ENCODE measurements at places on chromosomes 12 and 14.

DNA sequence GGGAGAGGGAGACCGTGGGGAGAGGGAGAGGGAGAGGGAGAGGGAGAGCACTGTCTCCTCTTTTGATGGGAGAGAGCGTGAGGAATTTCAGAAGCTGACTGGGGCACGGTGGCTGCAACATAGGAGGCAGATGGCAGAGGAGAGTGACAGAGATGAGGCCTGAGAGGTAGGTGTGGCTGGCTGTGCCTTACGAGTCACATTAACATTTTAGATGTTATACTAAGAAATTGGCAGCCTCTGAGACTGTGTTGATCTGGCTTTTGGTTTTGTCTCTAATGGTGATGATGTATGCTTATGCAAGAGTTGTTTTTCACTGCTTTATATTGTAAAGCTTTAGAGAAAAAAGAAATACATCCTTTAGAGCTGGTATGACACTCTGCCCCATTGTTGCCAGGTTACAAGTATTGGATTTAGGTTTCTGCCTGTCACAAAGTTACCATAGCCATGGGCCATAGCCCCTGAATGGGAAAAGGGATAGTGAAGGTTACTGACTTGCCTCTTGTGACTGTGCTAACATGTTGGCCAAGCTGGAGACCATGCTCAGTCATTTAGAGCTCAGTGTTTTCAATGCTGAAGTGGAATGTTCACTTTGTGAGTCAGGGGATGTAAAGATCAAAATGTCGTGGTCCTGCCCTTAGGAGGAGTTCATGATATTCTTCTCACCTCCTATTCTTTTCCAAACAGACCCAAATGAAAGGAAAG, 186.2 kb downstream of the SYNE2 start:
- DNase-seq: no peak

DNA sequence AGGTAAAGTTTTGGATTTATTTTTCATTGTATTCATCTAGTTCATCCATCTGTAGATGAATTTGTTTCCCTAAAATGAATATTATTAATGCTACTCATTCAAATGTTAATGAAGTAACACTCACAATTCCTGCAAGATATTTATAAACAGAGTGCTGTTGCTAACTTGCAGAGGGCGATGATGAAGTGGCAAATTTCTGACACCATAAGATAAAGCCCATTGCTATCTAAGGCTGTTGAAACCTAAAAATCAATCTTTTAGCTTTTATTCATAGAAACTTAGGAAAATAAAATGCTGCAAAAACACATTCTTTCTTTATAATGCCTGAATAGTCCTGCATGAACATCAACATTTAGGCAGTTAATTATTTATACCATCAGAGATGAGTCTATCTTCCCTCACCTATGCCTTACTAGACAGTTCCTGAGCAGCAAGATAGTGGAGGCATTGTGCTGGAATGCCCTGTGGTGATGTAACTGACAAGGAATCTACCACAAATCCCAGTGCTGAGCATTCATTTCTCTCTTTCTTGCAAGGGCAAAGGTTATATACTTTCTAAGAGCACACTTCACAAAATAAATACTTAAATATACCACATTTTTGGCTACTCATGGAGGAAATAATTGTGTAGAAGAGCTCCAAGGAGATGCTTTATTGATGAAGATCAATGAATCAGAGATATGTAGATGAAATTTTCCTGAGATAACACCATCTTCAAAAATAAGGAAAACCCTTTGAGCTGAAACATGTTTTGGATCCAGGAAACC, 57.6 kb downstream of the LMNTD1 start:
- DNase-seq: no peak

GRCh38 chr14:97021001-97021400, 223.8 kb downstream of the VRK1 start:
- no peak for DNase-seq

DNA sequence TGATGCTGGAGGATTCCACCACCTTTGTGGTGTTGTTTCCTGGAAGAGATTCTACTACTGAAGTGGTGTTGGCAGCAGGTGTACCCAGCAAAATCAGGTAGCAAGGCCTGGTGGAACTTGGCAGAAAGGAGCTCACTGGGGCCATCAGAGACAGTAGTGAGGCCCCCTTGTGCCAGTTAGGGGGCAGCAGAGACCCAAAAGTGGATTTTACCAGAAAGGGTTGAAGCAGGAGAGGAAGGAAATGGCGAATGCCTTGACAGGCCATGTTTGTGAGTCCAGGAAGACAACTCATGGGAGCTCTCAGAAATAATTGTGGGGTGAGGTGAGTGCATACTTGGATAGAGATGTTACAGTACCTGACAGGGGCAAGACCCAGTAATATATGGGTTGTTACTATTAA, 137.7 kb upstream of the FGD4 start:
- DNase-seq: peak; percentile 77

- DNase-seq: no peak
Observed at GRCh38 chr14:23351681-23352505, 794 bp downstream of the SLC22A17 start.

DNA sequence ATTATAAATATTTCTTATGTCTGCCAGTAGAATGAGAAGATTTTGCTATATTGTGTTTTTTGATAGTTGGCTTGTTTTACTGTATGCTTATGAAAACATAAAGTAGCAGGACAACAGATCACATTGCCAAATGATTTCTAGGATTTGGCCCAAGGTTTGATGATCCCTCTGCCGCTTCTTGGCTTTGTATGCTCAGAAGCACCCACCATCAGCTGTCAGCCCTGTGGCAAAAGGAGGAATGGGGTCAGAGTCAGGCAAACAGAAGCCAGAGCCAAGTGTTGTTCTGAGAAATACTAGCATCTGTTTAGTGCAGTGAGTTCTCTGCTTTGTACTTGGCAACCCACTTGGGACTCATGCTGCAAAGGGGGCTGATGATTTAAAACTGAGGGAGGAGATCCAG, 152.2 kb downstream of the PDE3A start:
- no peak for DNase-seq

GRCh38 chr12:52057638-52058576, 6.7 kb downstream of the NR4A1 start:
- no peak for DNase-seq

DNA sequence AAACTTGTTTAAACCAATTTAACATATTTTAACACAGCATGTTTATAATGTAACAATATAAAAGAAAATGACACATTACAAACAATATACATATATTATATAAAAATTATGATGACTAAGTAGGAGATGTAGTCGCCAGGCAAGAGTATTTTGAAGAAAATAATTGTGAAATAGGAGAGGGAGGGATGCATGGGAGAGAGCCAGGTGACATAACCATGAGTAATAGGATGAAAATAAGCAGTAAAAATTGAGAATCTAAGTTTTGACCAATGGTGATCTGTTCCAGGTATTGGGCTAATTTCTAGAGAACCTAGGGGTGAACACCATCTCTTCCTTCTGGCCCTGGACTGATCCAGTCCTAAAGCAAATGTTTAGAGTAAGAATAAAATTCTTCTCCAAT, 315.2 kb upstream of the G2E3 start:
- DNase-seq: no peak

GRCh38 chr12:123482876-123483275, 24.9 kb downstream of the SNRNP35 start:
- DNase-seq: no peak

- DNase-seq: no peak
Observed at GRCh38 chr14:87325741-87326140, 667.2 kb downstream of the GALC start.

GRCh38 chr14:62030387-62030786, 268.2 kb downstream of the SNAPC1 start:
- DNase-seq: no peak

DNA sequence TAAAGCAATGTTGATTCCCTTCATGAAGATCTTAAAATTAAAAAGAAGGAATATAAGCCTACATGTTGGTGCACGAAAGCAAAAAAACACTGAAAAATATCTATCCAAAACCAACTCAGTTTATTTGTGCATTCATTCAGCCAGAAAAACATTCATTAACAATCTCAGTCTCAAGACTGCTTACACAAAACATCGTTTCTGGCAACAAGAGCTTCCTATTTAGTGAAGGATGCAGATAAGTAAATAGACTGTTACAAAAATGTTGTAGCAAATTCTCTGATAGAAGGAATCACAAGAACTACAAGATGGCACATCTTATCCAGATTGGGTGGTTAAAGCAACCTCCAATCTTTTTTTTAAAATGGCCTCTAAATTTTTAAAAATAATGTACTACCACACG, 69.7 kb upstream of the DCN start:
- no peak for DNase-seq

DNA sequence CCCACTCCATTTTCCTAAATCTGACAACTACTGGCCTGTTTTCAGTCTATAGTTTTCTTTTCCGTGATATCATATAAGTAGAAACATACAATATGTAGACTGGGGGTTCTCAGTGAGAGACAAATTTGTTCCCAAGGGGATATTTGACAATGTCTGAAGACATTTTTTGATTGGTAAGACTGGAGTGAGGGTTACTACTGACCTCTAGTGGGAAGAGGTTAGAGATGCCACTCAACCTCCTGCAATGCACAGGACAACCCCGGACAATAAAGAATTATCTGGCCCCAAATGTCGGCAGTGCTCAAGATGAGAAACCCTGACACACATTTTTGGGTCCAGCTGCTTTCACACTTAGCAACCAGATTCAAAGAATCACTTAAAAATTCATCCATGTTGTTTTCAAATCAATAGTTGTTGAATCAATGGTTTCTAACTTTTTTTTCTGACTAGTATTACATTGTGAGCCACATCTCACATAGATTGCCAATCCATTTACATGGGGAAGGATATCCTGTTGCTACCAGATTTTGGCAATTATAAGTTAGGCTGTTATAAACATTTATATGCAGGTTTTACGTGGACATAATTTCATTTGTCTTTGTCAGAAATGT, 307.1 kb downstream of the RPL10L start:
- peak; percentile 34 for DNase-seq

GRCh38 chr14:95547626-95548327, 12.9 kb downstream of the GLRX5 start:
- no peak for DNase-seq

DNA sequence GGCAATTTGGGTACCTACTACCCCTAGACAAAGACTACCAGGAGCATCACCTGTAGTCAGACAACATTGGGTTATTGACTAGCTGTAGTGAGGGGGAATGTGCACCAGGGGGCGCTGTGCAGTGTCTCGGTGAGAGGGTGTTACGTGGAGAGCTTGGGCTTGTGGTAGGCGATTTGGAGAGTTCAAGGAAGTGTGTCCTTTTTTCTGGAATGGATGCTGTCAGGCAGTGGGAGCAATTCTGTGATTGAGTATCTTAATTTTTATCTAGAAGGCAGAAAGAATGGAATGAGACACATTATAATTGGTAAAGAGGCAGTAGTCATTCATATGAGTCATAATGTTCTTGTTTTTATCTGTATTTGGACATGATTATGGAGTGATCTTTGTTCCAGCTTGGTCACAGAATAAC, 187.7 kb downstream of the GALC start:
- peak; percentile 63 for DNase-seq

GRCh38 chr12:128829861-128830504, 6.2 kb upstream of the SLC15A4 start:
- DNase-seq: peak; percentile 97

- no peak for DNase-seq
Observed at GRCh38 chr14:92236243-92236900, 86.6 kb upstream of the SLC24A4 start.

DNA sequence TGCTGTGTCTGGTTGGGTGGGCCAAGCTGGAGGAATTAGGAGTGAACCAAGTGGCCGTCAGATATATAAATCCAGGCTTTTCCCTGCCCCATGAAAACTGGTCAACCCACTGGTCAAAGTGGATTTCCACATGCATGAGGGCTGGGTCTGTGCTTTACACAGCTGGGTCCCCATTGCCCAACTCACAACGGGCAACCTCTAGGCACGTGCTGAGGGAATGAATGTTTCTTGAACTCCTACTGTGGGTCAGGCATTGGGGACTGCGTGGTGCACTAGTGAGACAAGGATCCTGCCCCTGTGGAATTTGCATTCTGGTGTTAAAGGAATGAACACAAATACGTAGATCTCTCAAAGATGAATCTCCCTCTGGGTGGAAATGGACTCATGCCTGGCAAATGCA, 7.5 kb upstream of the AACS start:
- DNase-seq: no peak

DNA sequence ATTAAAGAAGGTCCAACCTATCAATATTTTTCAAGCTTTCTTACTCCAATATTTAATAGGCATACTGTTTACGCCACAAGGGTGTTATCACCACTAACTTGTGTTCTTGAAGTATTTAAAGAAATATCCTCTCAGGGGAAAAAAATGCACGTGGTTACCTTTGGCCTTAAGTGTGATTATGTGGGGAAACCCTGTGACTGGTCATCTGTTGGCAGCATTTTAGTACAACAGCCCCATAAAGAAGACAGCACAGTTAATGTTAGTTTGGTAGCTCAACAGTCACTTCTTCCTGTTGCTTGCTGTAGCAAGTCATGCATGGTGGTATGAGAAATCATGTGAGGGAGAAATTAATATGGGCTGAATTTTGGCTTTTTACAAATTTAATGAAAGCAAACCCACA, 1021.5 kb upstream of the TMEM132C start:
- no peak for DNase-seq

Measured in NAMALWA (cell line).